ENCODE measurements at places on chromosomes 16 and 17.

GRCh38 chr16:75112734-75113491 lies 3.7 kb downstream of the LDHD start:
- no peak for DNase-seq

DNA sequence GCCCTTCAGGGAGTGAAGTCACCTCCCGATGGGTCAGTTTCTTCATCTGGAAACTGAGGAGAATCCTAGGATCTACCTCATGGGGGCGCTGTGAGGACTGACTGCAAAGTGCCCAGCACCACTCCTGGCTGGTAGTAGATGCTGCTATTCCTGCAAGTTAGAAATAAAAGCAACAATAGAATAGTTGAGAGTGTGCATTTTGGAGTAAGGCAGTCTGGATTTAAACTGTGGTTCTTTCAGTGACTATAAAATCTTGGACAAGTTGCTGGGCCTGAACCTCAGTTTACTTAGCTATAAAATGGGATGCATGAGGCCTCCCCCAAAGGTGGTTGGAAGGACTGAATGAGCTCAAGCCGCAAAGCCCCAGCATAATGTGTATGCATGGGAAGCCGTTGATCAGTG lies 70.6 kb downstream of the CYB5B start:
- DNase-seq, result no peak

DNA sequence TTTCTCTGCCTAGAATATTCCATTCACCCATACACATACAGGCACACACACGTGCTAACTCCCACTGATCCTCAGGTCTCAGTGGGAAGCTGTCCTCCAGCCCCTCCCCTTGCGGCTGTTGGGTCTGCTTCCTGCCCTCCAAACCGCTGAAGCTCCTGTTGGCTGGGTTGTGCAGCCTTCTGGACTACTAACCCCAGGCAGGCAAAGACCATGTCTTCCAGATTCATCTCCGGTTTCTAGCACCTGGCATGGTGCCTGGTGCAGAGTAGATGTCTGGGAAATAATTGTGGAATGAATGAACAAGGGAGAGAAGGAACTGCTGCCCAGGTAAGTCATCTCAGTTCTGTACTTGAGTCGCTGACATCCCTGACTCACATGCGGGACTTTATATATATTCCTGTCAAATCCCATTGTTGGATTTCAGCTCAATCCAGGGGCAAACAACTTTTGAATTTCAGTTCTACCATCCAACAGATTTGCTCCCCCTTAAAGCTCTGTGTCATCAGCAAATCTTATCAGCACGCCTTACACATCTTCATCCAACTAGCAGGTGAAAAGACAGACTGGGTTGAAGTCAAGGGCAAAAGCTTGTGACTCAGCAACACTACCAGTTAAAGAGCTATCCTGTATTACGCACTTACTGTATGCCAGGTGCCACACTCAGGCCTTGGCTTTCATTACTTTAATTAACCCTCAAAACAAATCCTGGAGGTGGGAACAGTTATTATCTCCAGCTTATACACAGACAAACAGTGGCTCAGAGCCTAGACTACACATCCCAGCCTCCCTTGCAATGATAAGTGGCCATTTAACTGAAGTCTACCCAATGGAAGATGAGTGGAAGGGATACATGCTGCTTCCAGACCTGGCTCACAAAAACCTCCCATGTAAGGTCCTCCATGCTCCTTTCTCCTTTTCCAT lies 51.1 kb downstream of the SRCIN1 start:
- DNase-seq, result no peak

DNA sequence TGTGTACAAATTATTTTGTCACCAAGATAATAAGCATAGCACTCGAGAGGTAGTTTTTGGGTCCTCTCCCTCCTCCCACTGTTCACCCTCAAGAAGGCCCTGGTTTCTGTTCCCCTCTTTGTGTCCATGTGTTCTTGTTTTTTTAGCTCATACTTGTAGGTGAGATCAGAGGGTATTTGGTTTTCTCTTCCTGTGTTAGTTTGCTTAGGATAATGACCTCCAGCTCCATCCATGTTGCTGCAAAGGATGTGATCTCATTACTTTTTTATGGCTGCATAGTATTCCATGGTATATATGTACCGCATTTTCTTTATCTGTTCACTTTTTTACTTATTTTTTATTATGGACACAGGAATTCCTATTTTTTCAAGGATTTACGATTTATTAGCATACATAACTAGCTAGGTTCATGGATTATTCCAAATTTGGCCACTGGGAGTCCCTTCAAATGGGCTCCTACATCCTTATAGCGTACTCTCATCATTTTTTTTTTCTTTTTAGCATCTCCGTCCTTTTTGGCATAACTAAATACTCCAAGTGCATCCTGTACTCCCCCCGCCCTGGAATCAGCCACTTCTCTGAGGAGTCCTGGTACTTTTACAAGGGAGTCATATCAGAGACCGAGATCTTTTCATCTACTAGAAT lies 7.3 kb downstream of the TADA2A start:
- no peak for DNase-seq

- no peak for DNase-seq
These were observed 3.1 kb upstream of the CAPN15 start for GRCh38 chr16:524274-525040.

- no peak for DNase-seq
These were observed 132.7 kb upstream of the HSBP1 start for GRCh38 chr16:83674931-83675535.

DNA sequence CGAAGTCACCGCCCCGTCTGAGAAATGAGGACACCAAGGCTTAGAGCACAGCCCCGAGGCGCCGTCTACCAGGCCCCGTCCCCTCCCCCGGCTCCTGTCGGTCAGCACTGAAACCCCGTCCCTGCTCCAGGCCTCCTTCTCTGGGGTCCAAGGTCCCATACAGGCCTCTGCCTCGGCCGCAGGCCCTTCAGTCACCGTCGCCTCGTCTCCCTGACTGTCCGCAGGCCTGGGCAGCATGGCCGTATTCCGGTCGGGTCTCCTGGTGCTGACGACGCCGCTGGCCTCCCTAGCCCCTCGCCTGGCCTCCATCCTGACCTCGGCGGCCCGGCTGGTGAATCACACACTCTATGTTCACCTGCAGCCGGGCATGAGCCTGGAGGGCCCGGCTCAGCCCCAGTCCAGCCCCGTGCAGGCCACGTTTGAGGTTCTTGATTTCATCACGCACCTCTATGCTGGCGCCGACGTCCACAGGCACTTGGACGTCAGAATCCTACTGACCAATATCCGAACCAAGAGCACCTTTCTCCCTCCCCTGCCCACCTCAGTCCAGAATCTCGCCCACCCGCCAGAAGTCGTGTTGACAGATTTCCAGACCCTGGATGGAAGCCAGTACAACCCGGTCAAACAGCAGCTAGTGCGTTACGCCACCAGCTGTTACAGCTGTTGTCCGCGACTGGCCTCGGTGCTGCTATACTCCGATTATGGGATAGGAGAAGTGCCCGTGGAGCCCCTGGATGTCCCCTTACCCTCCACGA lies 617 bp downstream of the COASY start:
- no peak for DNase-seq

Data from right kidney (tissue), 9 donors.